ENCODE measurements at places on chromosomes 2 and 18.

GRCh38 chr18:79396431-79397246, 909 bp downstream of the NFATC1 start:
- peak; percentile 82 for DNase-seq

DNA sequence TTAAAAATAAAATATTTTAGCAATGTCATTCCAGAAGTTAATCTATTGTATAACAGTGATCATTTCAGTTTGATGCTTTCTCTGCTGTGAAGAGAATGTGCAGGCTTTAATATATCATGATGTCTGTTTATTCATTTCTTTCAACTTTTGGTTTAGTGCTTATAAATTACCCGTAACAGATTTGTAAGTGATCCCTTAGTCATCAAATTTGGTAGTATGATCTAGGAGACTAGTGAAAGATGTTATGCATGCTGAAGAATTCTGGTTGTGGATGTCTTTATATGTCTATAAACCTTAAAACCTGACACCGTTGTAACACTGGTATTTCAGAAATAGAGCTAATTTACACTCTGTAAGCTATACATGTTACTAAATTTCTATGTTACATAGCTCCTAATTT, 260.4 kb downstream of the CPS1 start:
- DNase-seq: no peak

GRCh38 chr2:236402033-236402790, 138.0 kb upstream of the ASB18 start:
- DNase-seq: no peak

GRCh38 chr2:229914171-229914570, 7.6 kb downstream of the TRIP12 start:
- DNase-seq: no peak

- DNase-seq: no peak
Measured at GRCh38 chr2:220619525-220620220, 952.4 kb downstream of the EPHA4 start.

GRCh38 chr18:50461251-50461650, 86.4 kb downstream of the SKA1 start:
- no peak for DNase-seq

- DNase-seq: no peak
Measured at GRCh38 chr2:20229322-20230113, 4.6 kb upstream of the SDC1 start.

All from tibial artery (tissue), 4 donors.